ENCODE measurements at places on chromosomes 3 and 15.

DNA sequence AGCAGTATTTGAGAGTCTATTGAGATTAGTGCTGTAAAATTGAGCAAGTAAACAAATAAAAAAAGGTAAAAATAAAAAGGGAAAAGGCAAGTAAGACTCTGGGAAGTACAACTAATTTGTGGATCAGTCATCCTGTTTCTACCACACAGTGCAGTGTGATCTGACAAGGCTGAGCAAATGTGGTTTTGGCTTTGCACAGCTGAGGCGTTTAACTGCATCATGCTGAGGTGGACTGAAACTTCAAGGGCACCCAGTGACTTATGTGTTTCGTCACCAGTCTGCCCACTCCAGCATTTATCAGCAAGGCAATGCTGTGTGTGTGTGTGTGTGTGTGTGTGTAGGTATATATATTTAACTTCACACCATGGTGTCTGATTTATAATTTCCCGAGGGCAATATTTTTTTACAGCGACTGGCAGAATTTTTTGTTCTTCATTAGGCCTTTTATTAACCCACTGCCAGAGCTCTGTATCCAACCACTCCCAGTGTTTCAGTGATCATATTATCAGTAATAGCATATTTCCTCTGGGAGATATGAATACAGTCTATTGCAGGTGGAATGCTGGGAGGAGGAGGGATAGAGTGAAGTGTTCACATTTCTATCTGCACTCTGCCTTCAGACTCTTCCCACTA lies 131.5 kb upstream of the SATB1 start:
- no peak for DNase-seq

- no peak for DNase-seq
These were observed 24.7 kb downstream of the CTDSPL start for GRCh38 chr3:37886395-37886794.

DNA sequence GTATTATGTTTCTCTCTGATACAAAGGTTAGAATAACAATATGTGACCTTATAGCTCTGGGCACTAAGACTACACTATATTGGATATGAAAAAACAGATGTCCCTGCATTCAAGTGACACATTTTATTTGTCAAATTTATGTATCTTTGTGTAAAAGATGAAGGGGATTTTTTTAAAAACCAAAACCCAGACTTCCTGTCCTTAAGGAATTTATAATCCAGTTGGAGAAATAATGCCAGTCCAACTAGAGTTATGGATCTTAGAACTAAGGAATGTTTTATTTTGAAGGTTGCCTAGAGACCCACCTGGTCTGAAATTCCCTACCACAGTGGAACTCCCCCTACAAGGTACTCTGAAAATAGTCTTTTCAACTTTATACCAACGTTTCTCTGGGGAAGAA lies 33.3 kb upstream of the PIK3CB start:
- DNase-seq = no peak

DNA sequence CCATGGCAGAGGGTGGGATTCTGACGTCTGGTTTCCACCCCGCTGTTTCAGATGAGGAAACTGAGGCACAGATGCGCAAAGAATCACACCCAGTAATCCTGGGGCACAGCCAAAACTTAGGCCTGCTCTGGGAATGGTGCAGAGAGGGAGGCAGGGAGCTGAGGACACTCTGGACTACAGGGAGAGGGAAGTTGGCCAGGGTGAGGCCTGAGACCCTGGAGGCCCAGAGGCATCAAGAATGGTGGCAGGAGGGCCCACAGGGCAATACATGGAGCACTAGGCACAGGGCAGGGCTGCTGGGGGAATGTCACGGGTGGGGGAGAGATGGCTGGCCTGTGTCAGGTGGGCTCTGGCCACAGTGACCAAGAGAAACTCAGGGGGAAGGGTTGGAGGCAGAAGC lies 63.6 kb downstream of the TLE3 start:
- DNase-seq = no peak

DNA sequence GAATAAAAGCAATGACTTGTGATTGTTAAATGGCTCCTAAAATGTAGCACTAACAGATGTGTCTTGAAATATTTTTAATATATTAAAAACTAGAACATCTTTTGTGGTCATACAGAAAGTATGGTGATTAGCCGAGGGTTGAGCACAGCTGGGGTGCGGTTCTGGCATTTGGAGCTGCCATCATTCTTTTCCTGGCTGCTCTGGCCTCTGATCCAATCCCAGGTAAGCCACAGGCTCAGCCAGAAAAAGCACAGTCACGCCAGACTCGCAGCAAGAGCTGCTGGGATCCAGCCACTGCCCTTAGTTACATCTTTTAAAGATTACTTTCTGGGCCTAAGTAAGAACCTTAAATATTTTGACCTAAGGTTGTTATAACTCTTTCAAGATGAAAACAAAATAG lies 196.8 kb downstream of the PLCL2 start:
- no peak for DNase-seq

DNA sequence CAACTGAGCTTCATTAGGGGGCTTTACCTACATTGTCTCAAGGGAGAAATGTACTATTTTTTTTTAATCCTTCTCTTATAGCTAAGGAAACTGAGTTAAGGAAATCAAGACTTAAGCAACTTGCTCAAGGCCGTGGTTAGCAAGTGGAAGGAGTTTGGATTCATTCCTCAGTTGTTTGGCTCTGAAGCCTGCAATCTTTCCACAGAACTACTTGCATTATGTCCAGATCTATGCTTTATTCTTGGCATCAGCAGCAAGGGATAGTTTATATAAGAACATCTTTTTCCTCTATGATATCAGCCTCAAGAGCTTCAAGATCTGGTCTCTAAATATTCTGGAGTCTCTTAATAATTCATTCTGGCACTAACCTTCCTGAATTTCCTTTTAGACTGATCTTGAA lies 182.4 kb downstream of the SV2B start:
- DNase-seq = no peak

- no peak for DNase-seq
These were observed 172.3 kb upstream of the PRICKLE2 start for GRCh38 chr3:64397573-64397972.

- DNase-seq = no peak
These were observed 4.2 kb downstream of the MAPKBP1 start for GRCh38 chr15:41778521-41778920.

DNA sequence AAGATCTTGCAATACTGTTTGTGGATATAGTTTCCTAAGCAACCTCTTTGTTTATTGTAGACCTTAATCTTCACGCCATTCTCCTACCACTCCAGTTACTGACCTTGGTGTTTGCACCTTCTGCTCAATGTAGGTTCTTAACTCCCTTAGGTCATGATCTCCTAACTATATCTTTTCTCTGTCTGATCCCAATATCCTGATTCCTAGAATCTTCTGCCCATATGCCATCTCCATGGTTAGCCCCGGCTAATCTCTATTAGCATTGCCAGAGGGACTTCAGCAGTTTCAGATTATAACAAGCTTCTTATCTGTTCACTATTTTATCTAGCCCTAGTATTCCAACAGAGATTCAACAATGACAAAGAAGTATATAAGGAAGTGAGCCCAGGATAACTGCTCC lies 64.9 kb downstream of the IMPG2 start:
- no peak for DNase-seq

DNA sequence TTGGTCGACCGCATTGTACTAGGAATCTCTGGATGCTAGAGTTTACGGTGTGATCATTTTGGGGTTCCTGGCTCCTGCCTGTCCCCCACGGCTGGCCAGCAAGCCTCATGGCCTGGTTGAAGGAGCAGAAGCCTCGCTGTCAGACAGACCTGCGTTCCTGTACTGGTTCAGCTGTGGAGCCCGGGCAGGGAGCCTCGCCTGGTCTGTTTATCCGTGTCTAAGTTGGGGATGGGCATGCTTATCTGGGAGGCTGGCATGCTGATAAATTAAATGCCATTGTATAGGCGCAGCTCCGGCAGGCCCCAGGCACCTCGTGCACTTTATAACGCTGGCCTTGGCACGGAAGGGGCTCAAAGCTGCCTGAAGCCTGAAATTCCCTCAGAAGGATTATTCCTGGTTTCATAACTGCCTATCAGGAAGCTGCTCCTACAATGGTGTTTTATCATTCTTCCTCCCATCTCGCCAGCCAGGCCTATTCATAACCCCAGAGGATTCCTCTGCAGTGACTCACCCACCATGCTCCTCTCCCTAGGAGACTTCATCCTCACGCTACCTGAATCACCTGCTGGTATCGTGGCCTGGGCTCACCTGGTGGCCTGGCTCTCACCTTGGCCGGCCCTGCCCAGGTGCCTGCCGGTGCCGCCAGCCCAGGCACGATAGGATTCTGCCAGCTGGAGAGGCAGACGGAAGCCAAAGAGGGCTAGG lies 110.9 kb downstream of the ASB7 start:
- DNase-seq = peak; percentile 73

DNA sequence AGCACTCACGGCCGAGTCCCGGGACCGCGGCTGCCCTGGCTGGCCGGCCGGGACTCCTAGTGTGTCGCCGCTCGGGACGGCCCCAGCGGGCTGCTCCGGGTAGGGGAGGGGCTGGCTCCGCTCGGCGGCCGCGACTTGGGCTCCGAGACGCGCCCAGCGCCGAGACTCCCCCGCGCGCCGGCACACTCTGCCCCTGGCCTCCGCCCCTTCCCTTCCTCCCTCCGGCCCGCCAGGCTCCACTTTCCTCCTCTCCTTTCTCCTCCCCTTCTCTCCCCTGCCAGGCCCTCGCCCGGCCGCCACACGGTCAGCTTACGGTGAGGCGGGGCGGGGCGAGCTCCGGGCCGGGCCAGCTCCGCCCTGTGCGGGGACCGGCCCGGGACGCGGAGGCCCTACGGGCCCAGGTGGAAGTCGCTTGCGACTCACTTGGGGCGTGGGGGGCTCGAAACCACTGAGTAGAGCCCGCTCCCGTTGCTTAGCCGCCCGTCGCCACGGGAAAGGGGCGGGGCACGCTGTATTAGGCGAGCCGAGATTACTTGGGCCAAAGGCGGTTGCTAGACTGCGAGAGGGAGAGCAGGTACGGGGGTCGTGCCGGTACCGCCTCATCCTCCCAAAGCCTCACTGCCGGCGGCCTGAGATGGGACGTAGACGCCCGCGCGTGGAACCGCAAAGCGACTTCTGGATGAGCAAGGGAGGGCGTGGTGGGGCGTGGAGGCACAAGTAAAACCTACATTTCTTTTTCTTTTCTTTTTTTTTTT lies at the start of gene ITGB5:
ITGB5 (minus strand) TSS at position 189 of the 755 bp plus-strand sequence. CDS start 365 bp downstream, outside the sequence.
- DNase-seq = peak; percentile 88

GRCh38 chr3:112539825-112540650 lies 21.7 kb downstream of the ATG3 start:
- no peak for DNase-seq

- peak; percentile 47 for DNase-seq
These were observed 41.3 kb downstream of the ADAMTSL3 start for GRCh38 chr15:83695246-83695645.

DNA sequence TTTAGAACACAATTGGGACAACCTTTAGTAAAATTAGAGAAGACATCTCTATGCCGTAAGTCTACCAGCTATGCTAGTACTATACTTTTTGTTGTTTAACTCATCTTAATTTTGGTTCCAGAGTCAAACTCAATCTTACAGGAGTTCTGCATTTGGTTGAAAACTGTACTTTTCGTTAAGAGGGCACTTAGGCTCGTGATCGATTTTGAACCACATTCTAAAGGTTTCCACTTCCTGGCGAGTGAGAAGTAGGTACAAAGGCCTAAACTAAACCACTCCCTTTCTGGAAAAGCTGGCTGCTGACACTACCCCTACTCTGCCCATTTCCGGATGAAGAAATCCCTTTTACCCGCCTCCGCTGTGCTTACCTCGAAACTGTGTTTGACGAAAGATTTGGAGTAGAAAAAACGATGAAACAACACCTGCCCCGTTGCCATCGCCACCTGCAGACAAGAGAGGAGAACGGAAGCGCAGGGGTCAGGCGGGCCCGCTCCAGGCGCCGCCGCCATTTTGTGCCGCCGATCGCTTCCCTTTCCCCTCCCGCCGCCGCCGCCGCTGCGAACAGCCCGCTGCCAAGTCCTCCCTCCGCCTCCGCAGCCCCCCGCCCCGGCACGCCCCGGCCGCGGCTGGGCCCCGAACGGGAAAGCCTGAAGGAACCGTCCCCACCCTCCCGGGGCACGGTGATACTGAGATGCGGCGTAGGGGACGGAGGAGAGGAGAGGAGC lies 748 bp downstream of the CCNL1 start:
- DNase-seq = peak; percentile 48

GRCh38 chr3:44513513-44513912 lies 36.0 kb upstream of the ZNF445 start:
- no peak for DNase-seq

DNA sequence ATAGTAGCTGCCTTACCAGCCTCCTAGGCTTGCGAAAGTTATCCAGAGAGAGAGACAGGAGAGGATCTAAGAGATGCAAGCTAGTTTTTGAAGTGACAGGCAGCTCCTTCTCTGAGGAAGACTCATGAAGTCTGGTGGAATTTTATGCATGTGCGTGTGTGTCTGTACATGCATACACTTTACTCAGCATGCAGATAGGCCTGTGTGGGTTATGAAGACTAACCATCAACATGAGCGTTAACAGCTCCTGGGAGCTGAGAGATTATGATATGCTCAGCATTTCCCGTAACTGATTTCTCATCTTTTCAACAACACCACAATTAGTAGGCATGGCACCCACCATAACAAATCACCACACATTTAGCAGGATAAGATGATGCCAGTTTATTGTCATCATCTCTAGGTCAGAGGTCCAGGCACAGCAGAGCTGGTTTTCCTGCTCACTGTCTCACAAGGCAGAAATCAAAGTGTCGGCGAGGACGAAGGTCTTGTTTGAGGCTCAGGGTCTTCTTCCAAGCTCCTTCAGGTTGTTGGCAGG lies 239.5 kb downstream of the CACNA2D3 start:
- DNase-seq = no peak

- no peak for DNase-seq
These were observed 27.3 kb downstream of the KLF13 start for GRCh38 chr15:31353931-31354330.

- no peak for DNase-seq
These were observed 70.4 kb downstream of the NIPA2 start for GRCh38 chr15:22908830-22909229.

All from fibroblast of skin of back (primary cell).